AG10803 (cell line): ENCODE measurements at places on chromosomes 5 and 9.

DNA sequence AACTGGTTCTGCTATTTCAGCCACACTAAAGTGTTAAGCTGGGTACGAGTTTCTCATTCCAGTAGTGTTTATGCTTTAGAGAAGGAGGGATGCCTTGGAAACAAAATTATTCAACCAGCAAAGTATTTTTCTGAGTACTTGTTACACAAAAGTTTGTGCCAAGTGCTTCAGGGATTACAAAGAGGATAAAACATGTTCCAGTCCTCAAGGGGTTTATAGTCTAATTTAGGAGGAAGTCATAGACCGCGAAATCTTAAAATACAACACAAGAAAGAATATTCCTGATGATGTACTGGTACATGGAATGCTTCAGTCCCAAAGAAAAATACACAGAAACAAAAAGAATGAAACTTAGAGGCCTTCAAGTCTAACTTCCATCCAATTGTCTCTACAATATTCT is 85.4 kb upstream of the NR4A3 start:
- DNase-seq: peak; percentile 53

- DNase-seq: no peak
Observed at GRCh38 chr5:127906562-127907204, 176.9 kb upstream of the SLC12A2 start.

DNA sequence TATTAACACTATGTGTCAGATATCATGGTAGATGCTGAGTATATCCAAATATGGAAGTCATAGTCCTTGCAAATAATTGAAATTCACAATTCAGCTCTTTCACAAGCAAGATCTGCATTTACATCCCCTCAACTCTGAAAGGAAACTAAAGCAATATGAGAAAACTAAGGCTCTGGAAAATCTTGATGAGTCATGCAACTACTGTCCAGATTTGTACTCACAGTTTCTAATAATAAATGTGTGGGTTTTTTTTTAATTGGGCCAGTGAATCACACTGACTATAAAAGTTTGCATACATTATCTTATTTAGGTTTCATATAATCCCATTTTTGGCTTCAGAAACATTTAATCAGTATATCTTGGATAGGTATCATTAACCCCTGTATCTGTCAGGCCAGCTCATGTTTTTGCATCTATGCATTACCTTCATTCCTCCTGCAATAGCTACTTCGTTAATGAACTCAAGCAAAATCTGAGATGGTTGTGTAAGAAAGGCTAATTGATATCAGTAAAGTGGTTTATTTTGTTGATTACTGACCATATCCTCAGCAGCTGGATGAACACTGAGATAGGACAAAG is 58.7 kb upstream of the PRR16 start:
- DNase-seq: peak; percentile 78

- peak; percentile 8 for DNase-seq
Observed at GRCh38 chr5:131986161-131986912, 25.1 kb downstream of the ACSL6 start.

GRCh38 chr5:20224966-20225365 is 237.0 kb upstream of the CDH18 start:
- no peak for DNase-seq

DNA sequence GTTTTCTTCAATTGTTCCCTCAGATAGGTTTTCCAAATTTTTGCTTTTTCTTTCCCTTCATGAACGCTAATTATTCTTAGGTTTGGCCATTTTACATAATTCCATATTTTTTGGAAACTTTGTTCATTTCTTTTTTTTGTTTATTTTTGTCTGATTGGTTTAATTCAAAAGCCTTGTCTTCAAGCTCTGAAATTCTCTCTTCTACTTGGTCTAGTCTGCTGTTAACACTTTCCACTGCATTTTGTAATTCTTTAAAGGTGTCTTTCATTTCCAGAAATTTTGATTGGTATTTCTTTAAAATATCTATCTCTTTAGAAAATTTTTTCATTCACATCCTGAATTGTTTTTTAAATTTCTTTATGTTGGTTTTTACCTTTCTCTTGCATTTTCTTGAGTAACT is 63.9 kb upstream of the VLDLR start:
- DNase-seq: no peak

- DNase-seq: peak; percentile 68
Observed at GRCh38 chr5:108521841-108522506, 140.1 kb upstream of the FBXL17 start.

GRCh38 chr9:86732514-86733171 is 214.7 kb downstream of the GAS1 start:
- DNase-seq: peak; percentile 93

DNA sequence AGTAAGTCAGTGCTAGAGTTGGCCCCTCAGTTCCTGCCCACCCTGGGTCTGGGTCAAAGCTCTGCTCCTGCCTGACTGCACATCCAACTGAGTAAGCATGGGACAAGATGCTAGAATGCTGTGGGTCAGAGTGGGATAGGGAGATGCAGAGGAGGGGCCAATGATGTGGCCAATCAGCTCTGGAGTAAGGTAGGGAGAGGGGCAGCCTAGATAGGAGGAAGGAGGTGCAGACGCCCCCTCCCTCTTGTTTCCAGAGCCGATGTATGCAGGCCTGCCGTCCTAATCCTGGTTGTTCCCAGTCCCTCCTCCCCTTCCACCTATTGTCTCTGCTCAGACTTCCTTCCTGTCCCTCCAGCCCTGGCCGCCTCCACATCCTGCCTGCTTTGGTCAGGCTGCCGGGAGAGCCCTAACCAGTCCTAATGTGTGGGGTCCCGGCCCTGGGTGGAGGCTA is 1.3 kb downstream of the ARAP3 start:
- DNase-seq: no peak

DNA sequence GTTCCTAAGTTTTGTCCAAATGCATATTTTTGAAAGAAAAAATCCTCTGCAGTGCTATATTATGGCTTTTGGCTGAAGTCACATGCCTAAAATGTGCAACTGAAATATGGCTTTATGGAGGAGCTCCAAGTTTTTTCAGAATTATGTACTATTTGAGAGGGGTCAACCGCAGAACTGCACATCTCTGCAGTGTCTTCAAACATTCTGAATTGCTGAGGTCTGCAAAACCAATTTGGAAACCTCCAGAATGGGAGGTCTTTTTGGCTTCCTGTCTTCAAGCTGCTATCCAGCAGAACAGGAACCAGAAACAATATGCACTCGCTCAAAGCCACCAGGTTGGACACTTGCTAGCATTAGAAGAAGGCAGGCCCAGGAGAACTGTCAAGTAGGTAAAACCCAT is 376.0 kb upstream of the PAPPA start:
- DNase-seq: peak; percentile 17

- DNase-seq: peak; percentile 16
Observed at GRCh38 chr9:132942541-132943182, 1.8 kb downstream of the TSC1 start.

- peak; percentile 42 for DNase-seq
Observed at GRCh38 chr9:109893241-109893640, 113.2 kb downstream of the PALM2AKAP2 start.

GRCh38 chr5:35152733-35153132 is 77.6 kb downstream of the PRLR start:
- no peak for DNase-seq

DNA sequence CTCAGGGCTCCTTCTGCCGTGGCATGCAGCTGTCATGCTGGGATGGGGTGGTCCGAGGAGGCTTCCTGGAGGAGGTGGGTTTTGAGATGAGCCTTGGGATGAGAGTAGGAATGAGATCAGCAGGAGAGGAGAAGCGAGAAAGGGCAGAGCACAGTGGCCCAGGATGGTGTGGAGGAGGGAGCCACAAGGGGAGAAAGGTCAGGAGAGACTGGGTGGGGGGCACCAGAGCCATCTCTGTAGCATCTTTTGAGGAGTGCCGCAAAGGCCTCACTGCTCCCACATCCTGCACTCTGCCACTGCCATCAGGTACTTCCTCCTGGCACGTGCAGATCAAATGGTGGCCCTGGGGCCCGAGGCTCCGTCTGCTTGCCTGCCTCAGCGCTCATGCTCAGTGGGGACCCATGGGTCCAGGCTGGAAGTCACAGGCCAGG is 150.2 kb downstream of the MACROH2A1 start:
- no peak for DNase-seq

GRCh38 chr5:66511491-66511890 is 84.7 kb upstream of the MAST4 start:
- no peak for DNase-seq

DNA sequence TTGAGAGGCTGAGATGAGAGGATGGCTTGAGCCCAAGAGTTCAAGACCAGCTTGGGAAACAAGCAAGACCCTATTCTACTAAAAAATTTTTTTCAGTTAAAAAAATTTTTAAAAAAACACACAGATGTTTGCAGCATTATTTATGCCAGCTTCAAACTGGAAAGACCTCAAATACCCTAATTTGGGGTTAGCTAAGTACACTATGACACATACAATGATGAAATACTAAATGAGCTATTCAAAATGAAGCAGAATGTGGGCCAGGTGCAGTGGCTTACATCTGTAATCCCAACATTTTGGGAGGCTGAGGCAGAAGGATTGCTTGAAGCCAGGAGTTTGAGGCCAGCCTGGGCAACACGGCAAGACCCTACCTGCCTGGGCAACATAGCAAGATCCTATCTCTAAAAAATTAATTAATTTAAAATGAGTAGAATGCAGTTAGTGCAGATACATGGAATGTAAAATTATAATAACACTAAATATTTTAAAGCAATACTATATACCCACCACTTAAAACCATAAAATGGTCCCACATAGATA is 44.9 kb downstream of the LHFPL2 start:
- no peak for DNase-seq

GRCh38 chr9:12352045-12352315 is 341.2 kb upstream of the TYRP1 start:
- no peak for DNase-seq

GRCh38 chr5:31359839-31360238 is 166.4 kb downstream of the CDH6 start:
- DNase-seq: no peak

GRCh38 chr9:91896097-91896496 is 53.9 kb downstream of the ROR2 start:
- no peak for DNase-seq

GRCh38 chr9:134476942-134477335 is 150.7 kb downstream of the RXRA start:
- no peak for DNase-seq

DNA sequence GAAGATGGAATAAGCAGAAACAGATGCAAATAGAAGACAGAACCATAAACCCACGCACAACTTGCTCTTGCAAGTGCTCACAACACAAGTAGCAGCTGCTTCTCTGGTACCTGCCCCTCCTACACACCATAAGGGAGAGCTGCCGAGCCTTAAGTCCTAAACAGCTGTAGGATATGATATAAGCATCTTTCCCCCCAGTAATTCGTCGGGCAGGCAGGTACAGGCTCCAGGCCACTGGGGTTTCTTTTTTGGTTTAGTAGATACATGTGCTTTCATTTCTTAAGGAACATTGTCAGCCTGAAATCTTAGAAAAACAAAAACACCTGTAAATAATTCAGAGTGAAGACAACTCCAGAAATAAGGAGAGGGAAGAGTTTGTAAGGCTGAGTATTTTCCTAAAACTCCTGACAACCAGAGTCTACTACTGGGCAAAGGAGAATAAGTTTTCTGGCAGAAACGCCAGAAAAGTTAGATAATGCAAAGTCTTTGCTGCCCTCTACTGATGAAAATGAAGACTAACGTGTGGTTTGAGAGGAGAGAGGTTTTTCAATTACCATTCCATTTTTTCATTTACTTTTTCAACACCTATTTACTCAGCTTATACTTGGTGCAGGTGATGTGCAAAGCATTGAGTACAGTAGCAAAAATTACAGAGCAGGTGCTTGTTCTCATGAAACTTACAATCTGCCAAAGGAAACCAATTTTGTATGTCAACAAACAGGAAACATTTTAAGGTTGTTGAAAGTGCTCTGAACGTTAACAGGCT is 20.1 kb upstream of the TCERG1 start:
- peak; percentile 54 for DNase-seq

GRCh38 chr5:94847726-94848125 is 229.3 kb downstream of the SLF1 start:
- no peak for DNase-seq

DNA sequence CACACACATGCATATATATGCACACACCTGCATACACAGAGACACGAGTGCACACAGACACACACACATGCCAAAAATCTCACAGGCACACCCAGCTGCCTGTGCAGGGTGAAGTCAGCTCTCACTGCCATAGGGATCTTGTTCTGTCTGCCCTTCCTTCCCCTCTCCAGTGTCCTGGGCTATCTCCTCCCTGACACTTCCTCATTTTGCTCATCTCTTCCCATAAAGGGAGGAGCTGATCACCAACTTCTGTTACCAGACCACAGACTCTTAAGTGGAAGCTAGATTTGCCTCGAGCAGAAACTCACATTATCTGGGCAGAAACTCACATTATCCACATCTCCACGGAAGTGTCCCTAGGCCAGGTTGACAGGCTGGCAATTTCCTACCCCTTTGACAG is 28.7 kb downstream of the LCP2 start:
- no peak for DNase-seq
